ENCODE measurements at places on chromosomes 7 and 10.
A peak's percentile ranks its signal among the peaks of the same experiment; 100 is the strongest.

DNA sequence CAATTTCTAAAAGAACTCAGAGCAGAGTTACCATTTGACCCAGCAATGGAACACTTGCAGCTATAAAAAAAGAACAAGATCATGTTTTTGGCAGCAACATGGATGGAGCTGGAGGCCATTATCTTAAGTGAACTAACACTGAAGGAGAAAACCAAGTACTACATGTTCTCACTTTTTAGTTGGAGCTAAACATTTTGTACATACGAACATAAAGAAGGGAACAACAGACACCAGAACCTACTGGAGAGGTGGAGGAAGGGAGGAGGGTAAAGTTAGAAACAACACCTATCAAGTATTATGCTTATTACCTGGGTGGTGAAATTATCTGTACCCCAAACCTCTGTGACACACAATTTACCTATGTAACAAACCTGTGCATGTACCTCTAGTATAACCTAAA lies 329.5 kb downstream of the ATRNL1 start:
- DNase-seq: no peak
- H3K4me3 ChIP-seq: no peak overlapping the region
- no peaks in the 10 kb centered on the region for H3K4me1 ChIP-seq
- no peaks in the 10 kb centered on the region for H3K36me3 ChIP-seq

GRCh38 chr7:43533801-43534479 lies 49.0 kb upstream of the STK17A start:
- H3K4me1 ChIP-seq: no peaks in the 10 kb centered on the region
- H3K4me3 ChIP-seq: no peak overlapping the region
- no peak overlapping the region for H3K27ac ChIP-seq
- no peaks in the 10 kb centered on the region for H3K36me3 ChIP-seq

DNA sequence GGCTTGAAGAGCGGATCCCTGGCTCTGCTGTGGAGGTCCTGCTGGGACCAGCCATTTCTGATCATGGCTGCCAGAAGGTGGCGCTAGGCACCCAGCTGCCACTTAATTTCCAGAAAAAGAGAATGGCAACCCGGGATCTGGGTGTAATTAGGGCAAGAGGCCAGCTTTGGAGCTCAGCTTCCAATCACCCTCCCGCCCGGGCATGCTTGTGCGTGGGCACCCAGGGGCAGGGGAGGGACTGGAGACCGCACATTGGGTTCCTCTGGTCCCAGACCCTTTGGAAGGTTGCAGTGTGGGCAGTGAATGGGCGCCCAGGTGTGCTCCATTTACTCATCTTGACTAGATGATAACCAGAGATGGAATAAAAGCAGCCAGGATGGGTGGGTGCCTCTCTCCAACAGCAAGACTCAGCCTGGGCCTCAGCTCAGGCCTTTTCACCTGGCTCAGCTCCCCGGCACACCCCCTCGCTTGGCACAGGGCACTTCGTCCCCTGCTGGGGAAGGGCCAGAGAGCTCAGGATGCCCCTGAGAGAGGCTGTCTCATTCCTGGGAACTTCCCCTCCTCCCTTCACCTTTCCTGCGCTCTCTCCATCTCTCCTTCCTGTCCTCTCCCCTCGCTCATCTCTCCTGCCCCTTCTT lies 14.7 kb downstream of the FAM241B start:
- H3K27ac ChIP-seq: no peak overlapping the region
- H3K27me3 ChIP-seq: no peaks in the 10 kb centered on the region
- H3K4me1 ChIP-seq: peaks cover 26% of the 10 kb centered on the region
- DNase-seq: peak; percentile 82
- H3K4me3 ChIP-seq: no peak overlapping the region

- no peaks in the 10 kb centered on the region for H3K36me3 ChIP-seq
- no peaks in the 10 kb centered on the region for H3K27me3 ChIP-seq
- no peak overlapping the region for H3K4me3 ChIP-seq
- no peaks in the 10 kb centered on the region for H3K4me1 ChIP-seq
Measured at GRCh38 chr10:60828489-60828852, 50.2 kb downstream of the CDK1 start.

DNA sequence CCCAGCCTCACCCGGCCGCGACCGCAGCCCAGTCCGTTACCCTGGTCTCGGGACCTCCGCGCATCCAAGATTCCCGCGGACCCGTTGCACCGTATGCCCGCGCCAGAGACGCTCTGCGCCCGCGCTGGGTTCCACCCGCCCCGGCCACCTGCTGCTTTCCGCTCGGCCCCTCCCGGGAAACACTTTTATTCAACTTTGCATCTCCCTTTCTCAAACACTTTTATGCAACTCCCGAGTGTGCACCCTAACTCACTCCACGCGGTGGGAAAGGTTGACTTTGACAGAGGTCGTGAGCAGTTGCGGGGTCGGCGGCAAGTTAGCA lies at the start of gene ODAD2:
ODAD2 (minus strand) TSS at position 126 of the 322 bp plus-strand sequence. CDS start 3,937 bp downstream, outside the sequence.
- H3K4me3 ChIP-seq: peak within 1 kb of the TSS; percentile 77
- H3K27me3 ChIP-seq: peaks cover 9% of the 10 kb centered on the region
- DNase-seq: no peak
- no peak within 1 kb of the TSS for H3K27ac ChIP-seq
- peaks cover 30% of the 10 kb centered on the region for H3K4me1 ChIP-seq

DNA sequence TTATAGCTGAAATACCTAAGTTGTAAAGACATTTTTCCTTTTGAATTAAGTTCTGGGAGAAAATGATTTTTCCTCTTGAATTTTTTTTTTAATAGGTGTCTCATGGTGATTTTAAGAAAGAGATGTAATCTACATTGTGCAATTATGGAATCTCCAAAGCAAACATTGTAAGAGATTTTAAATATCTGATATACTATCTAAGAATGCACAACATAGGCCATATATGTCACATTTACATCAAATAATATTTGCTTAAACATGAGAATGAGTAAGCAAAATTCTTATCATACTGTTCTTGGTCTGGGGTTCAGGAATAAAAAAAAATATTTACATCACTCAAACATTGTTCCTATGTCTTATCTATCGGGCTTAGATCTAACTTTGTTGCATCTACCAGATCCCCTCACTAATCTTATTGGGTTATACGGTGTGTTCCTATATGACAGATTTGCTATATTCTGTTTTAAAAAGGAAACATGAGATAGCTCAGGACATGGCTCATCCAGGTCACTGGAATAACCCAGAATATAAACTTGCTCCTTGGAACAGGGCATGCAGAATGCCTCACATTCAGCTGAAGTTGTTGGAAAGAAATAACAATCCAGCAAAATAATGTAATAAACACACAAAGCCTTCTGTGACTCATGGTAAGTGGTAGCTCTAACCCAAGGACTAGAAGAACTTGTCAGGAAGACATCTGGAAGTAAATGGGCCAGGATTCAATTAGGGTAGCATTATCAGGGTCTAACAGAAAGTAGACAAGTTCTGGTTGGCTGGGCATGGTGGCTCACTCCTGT lies 794.7 kb downstream of the IPMK start:
- H3K4me3 ChIP-seq: no peak overlapping the region
- no peak overlapping the region for H3K27ac ChIP-seq
- no peaks in the 10 kb centered on the region for H3K4me1 ChIP-seq
- H3K36me3 ChIP-seq: no peaks in the 10 kb centered on the region

GRCh38 chr10:60978287-60979115 lies 34.5 kb upstream of the RHOBTB1 start:
- no peak for DNase-seq
- no peak overlapping the region for H3K4me3 ChIP-seq
- no peaks in the 10 kb centered on the region for H3K4me1 ChIP-seq
- H3K27ac ChIP-seq: no peak overlapping the region

- no peaks in the 10 kb centered on the region for H3K36me3 ChIP-seq
- H3K4me1 ChIP-seq: peaks cover 7% of the 10 kb centered on the region
- no peak overlapping the region for H3K27ac ChIP-seq
- no peaks in the 10 kb centered on the region for H3K27me3 ChIP-seq
Measured at GRCh38 chr10:72124989-72125388, 36.6 kb upstream of the SPOCK2 start.

- no peaks in the 10 kb centered on the region for H3K27me3 ChIP-seq
- no peak overlapping the region for H3K27ac ChIP-seq
- no peak for DNase-seq
- no peaks in the 10 kb centered on the region for H3K36me3 ChIP-seq
Measured at GRCh38 chr7:34156336-34156735, 251.0 kb downstream of the BMPER start.

- no peaks in the 10 kb centered on the region for H3K27me3 ChIP-seq
- H3K4me3 ChIP-seq: no peak overlapping the region
Measured at GRCh38 chr7:101792051-101792681, 25.3 kb upstream of the CUX1 start.

DNA sequence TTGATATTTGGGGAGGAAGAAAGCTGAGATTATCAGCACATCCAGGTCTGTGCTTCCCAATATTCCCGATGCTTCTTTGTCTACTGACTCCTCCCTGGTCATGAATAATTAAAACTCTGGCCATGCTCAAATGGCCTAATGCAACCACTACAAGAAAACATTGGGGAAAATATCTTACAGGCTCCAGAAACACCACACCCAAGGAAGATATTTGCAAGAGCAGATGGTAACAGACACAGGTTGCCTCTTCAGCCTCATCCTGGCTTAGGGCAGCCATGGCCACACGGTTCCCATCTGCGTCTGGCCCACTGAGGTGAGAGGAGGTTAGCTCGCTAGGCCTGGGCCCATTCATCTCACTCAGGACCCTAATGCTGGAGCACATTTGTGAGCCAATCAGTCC lies 108.4 kb upstream of the SDK1 start:
- no peak overlapping the region for H3K4me3 ChIP-seq
- no peak for DNase-seq
- H3K27me3 ChIP-seq: no peaks in the 10 kb centered on the region
- H3K4me1 ChIP-seq: peaks cover 9% of the 10 kb centered on the region

DNA sequence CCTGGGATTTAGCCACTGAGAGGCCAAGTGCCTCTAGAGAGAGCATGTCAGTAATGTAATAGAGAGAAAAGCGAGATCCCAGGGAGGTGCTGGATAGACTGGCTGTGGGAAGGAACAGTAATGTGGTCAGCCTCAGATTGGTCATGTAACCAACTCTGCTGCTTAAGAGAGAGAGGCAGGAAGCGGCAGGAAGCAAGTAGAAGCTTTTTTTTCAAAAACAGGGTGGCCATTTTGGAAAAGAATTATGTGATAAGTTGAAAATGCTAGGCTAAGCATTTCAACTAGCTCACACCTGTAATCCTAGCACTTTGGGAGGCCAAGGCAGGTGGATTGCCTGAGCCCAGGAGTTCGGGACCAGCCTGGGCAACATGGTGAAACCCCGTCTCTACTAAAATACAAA lies 3.7 kb upstream of the PCOLCE start:
- H3K27ac ChIP-seq: no peak overlapping the region
- H3K36me3 ChIP-seq: no peaks in the 10 kb centered on the region
- H3K4me1 ChIP-seq: peaks cover 20% of the 10 kb centered on the region
- no peak for DNase-seq
- H3K4me3 ChIP-seq: no peak overlapping the region

DNA sequence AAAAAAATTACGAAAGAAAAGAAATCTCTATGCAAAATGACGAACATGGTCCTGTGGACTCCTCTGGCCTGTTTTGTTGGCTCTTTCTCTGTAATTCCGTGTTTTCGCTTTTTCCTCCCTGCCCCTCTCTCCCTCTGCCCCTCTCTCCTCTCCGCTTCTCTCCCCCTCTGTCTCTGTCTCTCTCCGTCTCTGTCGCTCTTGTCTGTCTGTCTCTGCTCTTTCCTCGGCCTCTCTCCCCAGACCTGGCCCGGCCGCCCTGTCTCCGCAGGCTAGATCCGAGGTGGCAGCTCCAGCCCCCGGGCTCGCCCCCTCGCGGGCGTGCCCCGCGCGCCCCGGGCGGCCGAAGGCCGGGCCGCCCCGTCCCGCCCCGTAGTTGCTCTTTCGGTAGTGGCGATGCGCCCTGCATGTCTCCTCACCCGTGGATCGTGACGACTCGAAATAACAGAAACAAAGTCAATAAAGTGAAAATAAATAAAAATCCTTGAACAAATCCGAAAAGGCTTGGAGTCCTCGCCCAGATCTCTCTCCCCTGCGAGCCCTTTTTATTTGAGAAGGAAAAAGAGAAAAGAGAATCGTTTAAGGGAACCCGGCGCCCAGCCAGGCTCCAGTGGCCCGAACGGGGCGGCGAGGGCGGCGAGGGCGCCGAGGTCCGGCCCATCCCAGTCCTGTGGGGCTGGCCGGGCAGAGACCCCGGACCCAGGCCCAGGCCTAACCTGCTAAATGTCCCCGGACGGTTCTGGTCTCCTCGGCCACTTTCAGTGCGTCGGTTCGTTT lies 83.5 kb upstream of the SLF2 start:
- H3K4me1 ChIP-seq: peaks cover 39% of the 10 kb centered on the region
- H3K36me3 ChIP-seq: no peaks in the 10 kb centered on the region
- peak overlapping the region; percentile 43 for H3K4me3 ChIP-seq
- peak; percentile 62 for DNase-seq
- H3K27ac ChIP-seq: no peak overlapping the region
- peaks cover 100% of the 10 kb centered on the region for H3K27me3 ChIP-seq

- peak overlapping the region; percentile 97 for H3K27ac ChIP-seq
- H3K4me1 ChIP-seq: peaks cover 57% of the 10 kb centered on the region
- H3K36me3 ChIP-seq: no peaks in the 10 kb centered on the region
- H3K27me3 ChIP-seq: no peaks in the 10 kb centered on the region
- peak overlapping the region; percentile 22 for H3K4me3 ChIP-seq
Measured at GRCh38 chr7:121796936-121797656, 75.9 kb upstream of the PTPRZ1 start.

DNA sequence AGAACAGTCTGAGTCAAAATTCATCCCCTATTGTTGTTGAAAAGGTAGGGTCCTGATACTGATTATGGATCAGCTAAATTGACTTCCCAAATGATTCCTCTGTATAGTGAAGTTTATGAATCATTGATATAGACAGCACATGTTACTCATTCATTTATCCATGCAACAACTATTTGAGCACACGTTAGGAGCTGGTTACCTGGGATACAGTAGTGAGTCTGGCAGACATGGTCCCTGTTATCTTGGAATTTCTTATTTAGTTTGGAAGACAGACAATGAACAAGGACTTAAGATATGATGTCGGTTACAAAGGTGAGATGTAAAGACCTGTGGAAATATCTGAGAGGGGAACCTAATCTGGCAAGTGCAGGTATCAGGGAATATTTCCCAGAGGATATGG lies 28.0 kb upstream of the KIAA1217 start:
- no peak overlapping the region for H3K27ac ChIP-seq
- no peak for DNase-seq
- no peaks in the 10 kb centered on the region for H3K4me1 ChIP-seq
- no peak overlapping the region for H3K4me3 ChIP-seq
- peaks cover 5% of the 10 kb centered on the region for H3K36me3 ChIP-seq

DNA sequence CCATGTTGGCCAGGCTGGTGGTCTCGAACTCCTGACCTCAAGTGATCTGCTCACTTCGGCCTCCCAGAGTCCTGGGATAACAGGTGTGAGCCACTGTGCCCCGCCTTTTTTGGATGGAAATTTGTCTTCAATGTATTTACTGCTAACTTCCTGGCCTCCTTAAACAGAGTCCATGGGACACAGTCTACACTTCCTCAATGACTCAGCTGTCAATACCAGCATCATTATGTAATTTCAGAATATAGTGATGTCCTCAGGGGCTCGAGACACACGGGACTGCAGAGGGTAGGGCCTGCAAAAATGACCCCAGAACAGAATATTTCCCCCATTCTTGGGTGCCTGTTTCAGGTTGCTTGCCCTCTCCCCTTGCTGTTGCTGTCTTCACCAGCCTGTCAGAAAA lies 31.1 kb downstream of the CAMK2G start:
- H3K27me3 ChIP-seq: no peaks in the 10 kb centered on the region
- H3K4me3 ChIP-seq: no peak overlapping the region
- H3K27ac ChIP-seq: no peak overlapping the region
- peaks cover 19% of the 10 kb centered on the region for H3K4me1 ChIP-seq
- no peak for DNase-seq

Data from neural progenitor cell (in vitro differentiated cells).